ENCODE measurements at places on chromosomes 1 and 21. TPM values are rescaled to one million over a fixed set of nuclear protein-coding genes. Genes with fewer than 3 reads are reported as not detected.

GRCh38 chr1:223140611-223141405 is 2.2 kb downstream of the TLR5 start:
- no peak for DNase-seq

Gene BTG3
- 41.5 TPM for total RNA-seq

GRCh38 chr1:119133987-119134386 is 6.5 kb downstream of the WARS2 start:
- no peak for DNase-seq

DNA sequence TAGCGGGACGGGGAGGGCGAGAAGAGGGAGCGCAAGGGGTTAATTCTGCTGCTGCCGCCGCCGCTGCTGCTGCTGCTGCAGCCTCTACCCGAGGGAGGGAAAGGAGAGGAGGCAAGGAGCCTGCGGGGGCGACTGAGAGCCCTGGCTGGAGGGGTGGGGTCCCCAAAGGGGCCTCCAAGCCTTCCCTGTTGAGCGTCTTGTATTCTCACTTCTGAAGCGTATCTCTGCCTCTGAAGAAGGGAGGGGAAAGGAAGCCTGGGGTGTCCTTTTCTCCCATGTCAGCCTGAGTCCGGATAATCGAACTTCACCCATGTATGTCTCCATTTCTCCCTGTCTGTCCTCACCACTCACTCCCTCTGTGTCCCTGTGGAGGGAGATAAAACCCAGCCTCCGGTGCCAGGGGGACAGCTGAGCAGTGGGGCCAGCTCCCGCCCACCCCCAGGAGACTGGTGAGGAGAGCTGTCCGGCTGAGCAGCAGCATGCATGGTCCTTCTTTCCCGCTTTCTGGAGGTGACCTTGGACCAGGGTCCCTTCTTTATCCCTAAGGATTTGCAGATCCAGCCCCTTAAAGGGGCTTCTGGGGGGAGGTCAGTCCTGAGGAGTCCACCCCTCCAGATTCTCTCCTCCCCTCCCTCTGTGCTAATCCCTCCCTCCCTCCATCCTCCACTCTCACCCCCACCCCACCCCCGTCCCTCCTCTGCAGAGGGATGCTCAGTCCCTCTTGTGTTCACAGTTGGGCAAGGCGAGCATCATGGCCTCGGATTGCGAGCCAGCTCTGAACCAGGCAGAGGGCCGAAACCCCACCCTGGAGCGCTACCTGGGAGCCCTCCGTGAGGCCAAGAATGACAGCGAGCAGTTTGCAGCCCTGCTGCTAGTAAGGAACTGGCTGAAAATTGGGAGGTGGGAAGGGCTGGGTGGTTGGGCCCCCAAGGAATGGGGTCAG is 1.0 kb downstream of the NCDN start:
- no peak for DNase-seq

- no peak for DNase-seq
These were observed 209.7 kb upstream of the ST6GALNAC5 start for GRCh38 chr1:76657623-76658022.

Gene EXTL1
- total RNA-seq, result 4.4 TPM

GRCh38 chr21:44804762-44805161 is 3.1 kb upstream of the UBE2G2 start:
- DNase-seq, result no peak

Measured in adrenal gland (tissue), 19 donors.